ENCODE measurements at places on chromosomes 16 and 17. TPM values are rescaled to one million over a fixed set of nuclear protein-coding genes. Genes with fewer than 3 reads are reported as not detected.

DNA sequence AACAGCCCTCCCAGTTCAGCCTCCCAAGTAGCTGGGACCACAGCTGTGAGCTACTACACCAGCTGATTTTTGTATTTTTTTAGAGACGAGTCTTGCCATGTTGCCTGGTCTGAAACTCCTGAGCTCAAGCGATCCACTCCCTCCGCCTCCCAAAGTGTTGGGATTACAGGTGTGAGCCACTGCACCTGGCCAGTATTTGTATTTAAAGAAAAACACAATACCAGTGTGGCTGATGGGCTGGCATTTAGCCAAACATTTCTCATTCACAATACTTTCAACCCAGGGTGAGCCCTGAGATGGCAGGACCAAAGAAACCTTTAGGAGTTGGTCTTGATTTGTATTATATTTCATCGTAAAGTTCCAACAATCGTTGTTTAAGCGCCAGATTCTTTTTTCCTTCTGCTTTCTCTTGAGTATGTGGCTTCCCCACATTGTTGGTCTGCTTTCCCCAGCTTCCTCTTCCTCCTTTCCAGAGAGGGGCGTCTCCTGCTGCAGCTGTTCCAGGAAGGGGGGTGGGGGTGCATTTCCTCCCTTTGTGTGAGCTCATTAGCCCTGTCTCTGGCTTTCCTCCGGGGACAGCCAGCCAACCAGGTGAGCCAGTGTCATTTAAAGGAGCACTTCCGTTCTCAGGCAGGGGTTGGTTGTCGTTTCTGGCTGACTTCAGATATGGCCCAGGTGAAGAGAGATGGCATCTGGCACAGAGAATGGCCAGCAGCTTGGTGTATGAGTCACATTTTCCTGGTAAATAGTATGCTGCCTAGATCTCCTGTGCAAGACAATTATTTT, 79.9 kb downstream of the GPRC5B start:
- peaks cover 11% of the 10 kb centered on the region for H3K4me1 ChIP-seq
- peaks cover 15% of the 10 kb centered on the region for H3K36me3 ChIP-seq
- H3K27me3 ChIP-seq, result no peaks in the 10 kb centered on the region
- no peak for DNase-seq
- H3K4me3 ChIP-seq, result no peak overlapping the region

DNA sequence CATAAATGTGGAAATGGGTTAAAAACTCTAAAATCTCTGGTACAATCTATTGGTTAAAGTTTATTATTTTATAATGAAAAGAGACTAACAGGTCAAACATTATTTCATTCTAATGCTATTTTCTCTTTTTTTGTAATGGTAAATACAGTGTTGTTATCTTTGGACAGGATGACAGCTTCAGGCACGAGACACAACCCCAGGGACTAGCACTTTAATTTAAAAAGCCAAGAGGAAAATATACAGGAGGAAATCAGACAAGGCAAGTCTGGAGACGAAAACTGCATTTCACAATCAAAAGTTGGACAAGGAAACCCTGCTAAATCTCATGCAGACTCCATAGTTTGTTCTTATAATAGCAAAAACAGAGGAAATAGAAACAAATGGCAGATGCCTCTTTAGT, 589.1 kb upstream of the CDH8 start:
- no peaks in the 10 kb centered on the region for H3K27me3 ChIP-seq
- H3K4me1 ChIP-seq, result peaks cover 4% of the 10 kb centered on the region
- no peak for DNase-seq
- no peak overlapping the region for H3K4me3 ChIP-seq

- H3K4me3 ChIP-seq, result no peak overlapping the region
- H3K27ac ChIP-seq, result no peak overlapping the region
- H3K36me3 ChIP-seq, result no peaks in the 10 kb centered on the region
- peaks cover 11% of the 10 kb centered on the region for H3K27me3 ChIP-seq
Observed at GRCh38 chr17:4759776-4760236, 11.9 kb upstream of the TM4SF5 start.

- no peak overlapping the region for H3K27ac ChIP-seq
- H3K36me3 ChIP-seq, result peaks cover 40% of the 10 kb centered on the region
- no peaks in the 10 kb centered on the region for H3K27me3 ChIP-seq
- no peak overlapping the region for H3K4me3 ChIP-seq
Observed at GRCh38 chr16:30728899-30729672, 19.1 kb upstream of the PHKG2 start.

DNA sequence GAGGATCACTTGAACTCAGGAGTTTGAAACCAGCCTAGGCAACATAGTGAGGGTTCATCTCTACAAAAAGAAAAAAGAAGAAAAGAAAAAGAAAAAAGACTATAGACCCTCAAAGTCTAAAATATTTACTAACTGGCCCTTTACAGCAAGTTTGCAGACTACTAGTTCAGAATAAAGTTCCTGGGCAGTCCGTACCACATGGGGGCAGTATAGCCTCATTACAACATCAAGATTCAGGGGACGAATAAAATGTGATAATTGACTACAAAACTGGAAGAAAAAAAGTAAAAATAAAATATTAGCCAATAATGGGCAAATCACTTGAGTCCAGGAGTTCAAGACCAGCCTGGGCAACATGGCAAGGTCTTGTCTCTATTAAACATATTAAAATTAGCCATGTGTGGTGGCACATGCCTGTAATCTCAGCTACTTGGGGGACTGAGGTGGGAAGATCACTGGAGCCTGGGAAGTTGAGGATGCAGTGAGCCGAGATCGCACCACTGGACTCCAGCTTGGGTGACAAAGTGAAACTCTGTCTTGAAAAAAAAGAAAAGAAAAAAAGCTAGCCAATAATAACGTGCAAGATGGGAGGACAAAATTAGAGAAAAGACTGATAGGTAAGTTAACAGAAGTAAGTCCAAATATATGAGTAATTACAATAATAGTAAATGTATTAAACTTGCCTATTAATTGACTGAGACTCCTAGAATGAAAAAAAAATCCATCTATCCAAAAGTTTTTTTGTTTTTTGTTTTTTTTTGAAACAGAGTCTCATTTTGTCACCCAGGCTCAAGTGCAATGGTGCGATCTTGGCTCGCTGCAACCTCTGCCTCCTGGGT, 129.4 kb upstream of the SEC14L1 start:
- DNase-seq, result no peak
- H3K27ac ChIP-seq, result no peak overlapping the region
- peaks cover 7% of the 10 kb centered on the region for H3K27me3 ChIP-seq
- no peaks in the 10 kb centered on the region for H3K4me1 ChIP-seq
- H3K36me3 ChIP-seq, result peaks cover 3% of the 10 kb centered on the region

DNA sequence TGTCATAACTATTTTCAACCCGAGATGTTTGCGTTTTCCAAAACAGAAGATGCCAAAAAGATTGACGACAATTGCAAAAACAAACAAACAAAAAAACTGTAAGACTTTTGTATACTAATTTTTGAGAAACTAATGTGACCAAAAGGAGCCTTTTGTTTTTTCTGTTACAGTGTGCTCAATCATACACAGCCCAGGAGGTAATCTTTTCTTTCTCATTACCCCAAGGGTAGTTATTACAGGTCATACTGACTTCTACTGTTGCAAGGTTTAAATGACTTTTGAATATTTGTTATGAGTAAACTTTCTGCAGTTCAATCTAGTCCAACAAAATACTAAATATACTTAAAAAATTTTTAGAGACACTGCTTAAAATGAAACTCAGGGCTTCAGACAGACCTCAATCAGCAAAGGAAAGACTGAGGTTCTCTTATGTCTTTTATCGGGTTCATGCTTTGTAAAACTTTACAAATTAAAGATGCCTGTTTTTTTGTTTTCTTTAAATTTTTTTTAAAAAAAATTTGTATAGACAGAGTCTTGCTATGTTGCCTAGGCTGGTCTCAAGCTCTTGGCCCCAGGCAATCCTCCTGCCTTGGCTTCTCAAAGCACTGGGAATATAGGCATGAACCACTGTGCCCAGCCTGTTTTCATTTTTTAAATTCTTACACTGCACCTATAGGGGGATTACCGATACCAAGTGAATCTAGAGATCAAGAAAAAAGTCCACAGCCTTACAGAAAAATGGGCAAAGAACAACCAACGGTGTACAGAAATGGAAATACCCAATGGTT, 47.6 kb downstream of the SPOP start:
- H3K27me3 ChIP-seq, result no peaks in the 10 kb centered on the region
- H3K4me1 ChIP-seq, result peaks cover 11% of the 10 kb centered on the region
- no peak overlapping the region for H3K27ac ChIP-seq
- no peaks in the 10 kb centered on the region for H3K36me3 ChIP-seq
- no peak overlapping the region for H3K4me3 ChIP-seq

GRCh38 chr16:28321700-28322411, 29.5 kb downstream of the SBK1 start:
- peaks cover 10% of the 10 kb centered on the region for H3K36me3 ChIP-seq
- no peak overlapping the region for H3K4me3 ChIP-seq
- no peak overlapping the region for H3K27ac ChIP-seq
- no peak for DNase-seq
- peaks cover 5% of the 10 kb centered on the region for H3K4me1 ChIP-seq

DNA sequence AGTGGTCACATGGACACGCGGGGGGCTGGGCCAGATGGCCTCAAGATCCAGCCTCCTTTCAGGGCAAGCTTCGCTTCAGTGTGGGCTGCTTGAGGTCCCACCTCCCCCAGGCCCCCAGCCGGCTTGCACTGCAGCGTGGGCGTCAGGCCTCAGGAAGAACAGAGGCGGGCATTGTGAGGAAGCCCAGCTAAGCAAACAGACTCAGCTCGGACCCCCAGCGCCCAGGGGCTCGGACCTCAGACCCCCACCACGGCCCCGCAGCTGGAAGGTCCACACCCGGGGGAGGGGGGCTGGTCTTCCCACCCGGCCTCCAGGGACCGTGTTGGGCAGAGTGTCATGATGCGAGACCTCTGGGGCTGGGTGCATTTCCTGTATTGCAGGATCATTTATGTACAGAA, 24.7 kb upstream of the ZNF469 start:
- H3K4me1 ChIP-seq, result no peaks in the 10 kb centered on the region
- H3K27ac ChIP-seq, result no peak overlapping the region
- H3K36me3 ChIP-seq, result no peaks in the 10 kb centered on the region
- H3K4me3 ChIP-seq, result no peak overlapping the region

DNA sequence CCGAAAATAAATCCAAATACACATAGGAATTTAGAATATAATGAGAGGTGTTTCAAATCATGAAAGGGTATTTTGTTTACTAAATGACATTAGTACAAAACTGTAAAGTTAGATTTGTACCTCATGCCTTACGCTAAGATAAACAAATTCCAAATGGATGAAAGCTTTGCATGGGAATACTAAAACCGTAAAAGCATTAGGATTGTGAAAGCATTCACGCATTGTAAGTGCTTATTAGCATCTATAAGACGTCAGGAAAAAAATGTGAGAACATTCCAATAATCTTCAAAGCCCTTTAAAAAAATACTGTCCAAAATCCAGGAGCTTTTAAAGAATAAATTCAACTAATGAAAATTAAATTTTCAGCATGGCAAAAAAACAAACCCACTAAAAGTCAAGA, 24.8 kb upstream of the ALOX15 start:
- H3K27me3 ChIP-seq, result peaks cover 8% of the 10 kb centered on the region
- H3K27ac ChIP-seq, result no peak overlapping the region
- DNase-seq, result no peak
- no peak overlapping the region for H3K4me3 ChIP-seq

- no peaks in the 10 kb centered on the region for H3K27me3 ChIP-seq
- H3K4me1 ChIP-seq, result no peaks in the 10 kb centered on the region
- DNase-seq, result no peak
Observed at GRCh38 chr17:81132197-81132540, 33.1 kb upstream of the PVALEF start.

DNA sequence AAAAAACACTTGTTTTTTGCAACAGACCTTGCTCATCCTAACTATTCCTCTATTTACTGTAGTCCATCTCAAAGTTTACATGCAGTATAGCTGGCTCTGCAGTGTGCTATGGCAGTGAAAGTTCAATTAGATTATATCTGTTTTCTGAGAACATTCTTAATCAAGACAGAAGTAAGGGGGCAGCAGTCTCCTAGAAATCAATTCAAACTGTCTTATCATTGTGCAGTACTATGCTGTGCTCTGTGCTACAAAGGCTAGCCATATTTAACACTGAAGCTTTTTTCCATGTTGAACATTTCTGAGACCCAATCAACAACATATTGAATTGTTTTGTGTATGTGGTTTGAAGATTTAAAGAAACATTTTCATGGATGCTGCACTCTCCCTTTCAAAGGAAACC, 11.4 kb downstream of the NETO2 start:
- peaks cover 9% of the 10 kb centered on the region for H3K4me1 ChIP-seq
- no peak for DNase-seq
- peaks cover 4% of the 10 kb centered on the region for H3K36me3 ChIP-seq
- H3K27ac ChIP-seq, result no peak overlapping the region

- no peaks in the 10 kb centered on the region for H3K36me3 ChIP-seq
- H3K27ac ChIP-seq, result no peak overlapping the region
- H3K4me3 ChIP-seq, result no peak overlapping the region
- DNase-seq, result no peak
Observed at GRCh38 chr16:6861135-6861814, 471.4 kb upstream of the RBFOX1 start.

- H3K27me3 ChIP-seq, result no peaks in the 10 kb centered on the region
- H3K4me3 ChIP-seq, result no peak overlapping the region
- DNase-seq, result no peak
- peaks cover 5% of the 10 kb centered on the region for H3K36me3 ChIP-seq
- no peaks in the 10 kb centered on the region for H3K4me1 ChIP-seq
Observed at GRCh38 chr16:85407-85782, 7.4 kb downstream of the MPG start.

DNA sequence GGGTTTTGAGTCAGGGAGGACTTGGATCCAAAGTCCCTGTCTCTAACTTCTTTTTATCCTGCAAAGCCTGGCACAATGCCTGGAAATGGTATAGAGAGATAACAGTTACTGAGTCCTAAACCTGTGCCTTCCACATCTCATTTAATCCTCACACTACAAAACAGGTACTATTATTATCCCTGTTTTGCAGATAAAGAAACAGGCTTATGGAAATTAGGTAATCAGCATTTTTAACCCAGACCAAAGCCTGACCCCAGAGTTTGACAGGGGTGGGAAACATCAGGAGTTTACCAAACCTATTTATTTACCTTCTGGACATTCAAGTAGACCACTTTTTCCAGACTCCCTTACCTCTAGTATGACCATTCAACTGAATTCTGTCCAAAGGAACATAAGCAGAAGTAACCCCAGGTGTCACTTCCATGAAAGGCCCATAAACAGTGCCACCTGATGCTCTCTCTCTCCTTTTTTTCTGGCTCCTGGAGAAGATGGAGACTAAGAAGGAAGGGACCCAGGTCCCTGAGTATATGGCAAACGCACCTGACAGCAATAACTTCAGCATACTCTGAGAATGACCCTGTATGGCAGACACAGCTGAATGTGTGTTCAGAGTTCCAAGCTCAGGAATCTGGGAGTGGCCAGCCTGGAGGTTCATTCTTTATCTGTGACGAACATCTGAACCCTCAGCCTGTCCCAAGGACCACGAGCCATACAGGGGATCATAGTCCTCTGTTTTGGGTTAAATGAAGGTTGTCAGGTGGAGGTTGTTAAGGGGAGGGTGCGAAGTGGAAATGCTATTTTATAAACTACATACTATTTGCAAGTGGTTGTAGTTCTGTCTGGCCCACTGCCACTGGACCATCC, 62.7 kb downstream of the HLF start:
- no peaks in the 10 kb centered on the region for H3K4me1 ChIP-seq
- H3K4me3 ChIP-seq, result no peak overlapping the region
- DNase-seq, result no peak
- no peak overlapping the region for H3K27ac ChIP-seq
- no peaks in the 10 kb centered on the region for H3K27me3 ChIP-seq
- H3K36me3 ChIP-seq, result no peaks in the 10 kb centered on the region

GRCh38 chr16:74842413-74842812, 67.8 kb upstream of the FA2H start:
- no peak overlapping the region for H3K4me3 ChIP-seq
- peaks cover 3% of the 10 kb centered on the region for H3K4me1 ChIP-seq
- no peaks in the 10 kb centered on the region for H3K36me3 ChIP-seq

The RIPOR1 gene
- total RNA-seq, result 78.8 TPM

The SPN gene
- 0.19 TPM for total RNA-seq

The HNF1B gene
- 96.9 TPM for total RNA-seq

The GRAPL gene
- total RNA-seq, result not detected

The RCVRN gene
- not detected for total RNA-seq

The CCDC200 gene
- not detected for total RNA-seq

The ITGAX gene
- not detected for total RNA-seq

The SULT1A4 gene
- 3.3 TPM for total RNA-seq

The CHAD gene
- total RNA-seq, result not detected
